ENCODE measurements at places on chromosomes 11 and 22.

- no peak for DNase-seq
Measured at GRCh38 chr11:45252134-45252856, 33.8 kb downstream of the SYT13 start.

DNA sequence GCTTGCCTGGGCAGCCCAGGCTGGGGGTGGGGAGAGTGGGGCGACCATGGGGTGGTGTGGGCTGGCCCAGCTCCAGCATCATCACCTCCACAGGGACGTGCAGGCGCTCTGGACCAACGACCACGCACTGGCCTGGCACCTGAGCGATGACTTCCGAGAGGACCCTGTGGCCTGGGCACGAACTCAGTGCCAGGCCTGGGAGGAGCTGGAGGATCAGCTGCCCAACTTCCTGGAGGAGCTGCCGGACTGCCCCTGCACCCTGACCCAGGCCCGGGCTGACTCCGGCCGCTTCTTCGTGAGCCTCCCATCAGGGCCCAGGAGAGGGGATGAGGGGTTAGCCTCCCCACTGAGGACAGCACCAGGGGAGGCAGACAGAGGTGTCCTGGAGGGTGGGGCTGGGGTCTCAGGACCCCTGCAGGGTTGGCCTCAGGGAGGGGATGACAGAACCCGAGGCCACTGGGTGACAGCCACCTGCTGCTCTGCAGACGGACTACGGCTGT is 3.8 kb downstream of the SUSD2 start:
- no peak for DNase-seq

- no peak for DNase-seq
Measured at GRCh38 chr22:45775569-45776312, 104.1 kb downstream of the ATXN10 start.

DNA sequence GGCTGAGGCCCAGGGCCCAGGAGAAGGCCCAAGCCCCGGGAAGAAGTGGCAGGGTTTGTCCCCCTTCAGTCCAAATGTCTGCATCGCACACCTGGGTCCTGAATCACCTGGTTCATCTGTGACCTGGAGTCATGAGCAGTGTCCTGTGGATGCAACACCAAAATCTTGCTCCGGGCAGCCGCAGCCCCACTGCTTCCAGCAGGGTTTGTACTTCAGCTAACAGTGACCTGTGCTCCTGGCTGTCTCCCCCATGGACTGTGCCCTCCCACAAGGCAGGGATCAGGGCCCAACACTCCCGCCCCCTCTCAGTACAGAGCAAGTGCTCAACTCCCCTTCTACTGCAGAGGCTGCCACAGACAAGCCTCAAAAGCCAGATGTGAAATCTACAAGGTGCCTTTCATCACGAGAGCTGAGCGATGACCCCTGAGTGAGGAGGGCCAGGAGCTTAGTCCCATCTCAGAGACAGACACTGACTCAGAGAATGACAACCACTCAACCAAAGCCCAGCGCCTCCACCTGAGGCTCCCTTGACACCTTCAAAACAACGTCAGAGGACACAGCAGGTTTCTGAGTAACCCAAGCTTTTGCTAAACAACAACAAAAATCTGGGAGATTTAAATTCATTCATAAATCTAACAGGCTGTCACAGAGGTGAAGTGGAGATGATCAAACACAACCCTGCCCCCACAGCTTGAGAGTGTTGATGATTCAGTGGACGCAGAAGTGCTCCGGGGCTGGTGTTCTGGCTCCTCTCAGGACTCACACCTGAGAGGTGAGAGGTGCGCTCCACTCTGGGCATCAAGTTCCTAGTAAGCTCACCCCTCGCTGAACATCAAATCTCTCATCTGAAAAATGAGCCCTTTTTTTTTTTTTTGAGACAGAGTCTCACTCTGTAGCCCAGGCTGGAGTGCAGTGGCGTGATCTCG is 3.4 kb downstream of the KIAA0930 start:
- no peak for DNase-seq

DNA sequence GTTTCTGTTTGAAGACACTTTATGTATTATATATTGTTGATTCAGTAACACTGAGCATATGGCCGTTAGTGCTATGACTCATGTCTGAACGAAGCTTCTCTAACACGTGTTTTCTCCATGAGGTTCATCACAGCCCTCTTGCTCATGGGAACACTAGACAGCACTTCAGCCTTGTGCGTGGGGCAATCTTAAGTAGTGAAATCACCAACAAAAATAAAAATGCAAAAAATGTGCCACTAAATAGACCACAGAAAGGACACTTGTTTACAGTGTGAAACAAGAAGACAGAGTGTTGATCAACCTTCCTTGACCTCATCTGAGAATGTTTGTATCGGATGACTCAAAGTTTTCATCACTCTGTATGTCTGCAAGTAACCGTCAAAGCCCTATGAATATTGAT is 94.5 kb downstream of the FDX1 start:
- no peak for DNase-seq

DNA sequence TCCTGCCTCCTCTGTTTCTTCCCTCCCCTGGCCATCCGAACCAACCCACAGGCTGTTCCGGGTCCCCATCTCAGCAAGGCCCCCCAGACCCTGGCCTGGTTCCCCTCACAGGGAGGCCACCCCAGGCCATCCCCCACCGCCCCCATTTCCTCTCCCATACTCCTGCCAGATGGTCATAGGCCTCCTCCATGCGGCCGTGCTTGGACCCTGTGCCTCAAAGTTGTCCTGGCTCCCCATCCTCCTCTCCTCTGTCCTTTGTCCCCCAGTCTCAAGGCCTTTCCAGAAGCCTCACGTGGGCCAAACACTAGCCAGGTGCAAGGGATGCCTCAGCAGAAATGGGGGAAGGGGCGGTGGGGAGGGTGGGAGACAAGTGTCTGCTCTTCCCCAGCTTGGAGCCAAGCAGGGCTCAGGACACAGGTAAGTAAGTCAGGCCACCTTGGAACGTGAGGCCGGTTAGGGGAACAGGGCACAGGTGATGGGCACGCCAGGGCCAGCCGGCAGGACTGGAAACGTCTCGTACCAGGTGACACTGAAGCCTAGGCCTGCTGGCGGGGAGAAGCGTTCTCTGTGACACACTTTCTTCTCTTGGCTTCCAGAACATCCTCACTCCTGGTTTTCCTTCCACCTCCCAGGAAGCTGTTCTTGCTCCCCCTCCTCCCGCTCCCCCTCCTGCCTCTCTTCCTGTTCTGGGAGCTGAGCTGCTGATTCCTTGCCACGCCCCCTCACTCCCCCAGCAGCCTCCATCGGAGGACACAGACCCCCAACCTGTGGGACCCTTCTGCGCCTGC is 31.5 kb upstream of the SLC22A12 start:
- no peak for DNase-seq

DNA sequence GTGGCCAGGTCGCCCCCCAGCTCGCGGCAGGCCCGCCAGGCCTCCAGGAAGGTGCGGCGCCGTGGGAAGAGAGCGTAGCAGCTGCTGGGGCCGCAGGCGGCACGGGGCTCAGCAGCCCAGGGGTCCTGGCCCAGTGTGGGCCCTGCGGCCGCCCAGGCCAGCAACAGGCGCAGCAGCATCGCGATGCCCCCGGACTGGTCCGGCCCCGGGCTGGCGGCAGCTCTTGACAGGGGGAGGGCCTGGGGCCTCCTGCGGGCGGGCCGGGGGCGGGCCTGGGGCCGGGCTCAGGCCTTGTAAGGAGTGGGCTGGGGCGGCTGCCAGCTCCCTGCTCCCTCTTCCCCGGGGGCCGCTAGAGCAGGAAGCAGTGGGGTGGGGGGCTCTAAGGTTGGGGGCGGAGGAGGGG is at the start of gene CD248:
Gene CD248 (minus strand): TSS at position 196 of the 403 bp plus-strand sequence. CDS start 17 bp downstream, at position 179.
- no peak for DNase-seq

DNA sequence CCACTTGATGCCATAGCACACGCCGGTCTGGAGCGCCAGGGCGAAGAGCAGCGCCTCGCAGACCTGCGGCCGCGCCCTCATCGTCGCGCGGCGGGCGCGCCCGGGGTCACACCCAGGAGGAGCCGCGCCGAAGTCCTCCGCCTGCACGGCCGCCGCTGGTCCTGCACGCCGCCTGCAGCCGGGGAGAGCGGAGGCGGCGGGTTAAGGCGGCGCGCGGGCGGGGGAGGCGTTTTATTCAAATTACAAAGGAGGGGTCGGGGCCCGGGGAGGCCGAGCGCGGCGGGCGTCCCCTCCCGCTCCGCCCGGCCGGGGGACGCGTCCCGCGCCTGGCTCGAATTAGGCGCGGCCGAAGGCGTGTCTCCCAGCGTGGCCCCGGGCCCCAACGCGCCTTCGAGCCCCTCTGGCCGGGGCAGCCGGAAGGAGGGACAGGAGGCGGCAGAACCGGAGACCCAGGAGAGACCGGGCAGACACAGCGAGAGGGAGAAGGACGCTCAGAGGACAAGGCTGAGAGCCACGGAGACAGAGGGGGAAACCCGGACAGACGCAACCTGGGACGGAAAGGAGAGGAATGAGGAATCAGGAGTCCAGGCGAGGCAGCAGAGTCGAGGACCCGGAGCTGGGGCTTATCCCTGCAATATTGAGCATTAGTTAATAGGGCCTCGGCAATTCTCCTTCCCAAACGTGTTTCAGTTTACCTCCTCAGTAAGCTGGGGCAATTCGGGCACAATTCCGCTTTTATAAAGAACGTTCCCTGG is at the start of gene WNT11:
Gene WNT11 (minus strand): TSS at position 176 of the 755 bp plus-strand sequence. CDS start 95 bp downstream, at position 81.
- DNase-seq = no peak

DNA sequence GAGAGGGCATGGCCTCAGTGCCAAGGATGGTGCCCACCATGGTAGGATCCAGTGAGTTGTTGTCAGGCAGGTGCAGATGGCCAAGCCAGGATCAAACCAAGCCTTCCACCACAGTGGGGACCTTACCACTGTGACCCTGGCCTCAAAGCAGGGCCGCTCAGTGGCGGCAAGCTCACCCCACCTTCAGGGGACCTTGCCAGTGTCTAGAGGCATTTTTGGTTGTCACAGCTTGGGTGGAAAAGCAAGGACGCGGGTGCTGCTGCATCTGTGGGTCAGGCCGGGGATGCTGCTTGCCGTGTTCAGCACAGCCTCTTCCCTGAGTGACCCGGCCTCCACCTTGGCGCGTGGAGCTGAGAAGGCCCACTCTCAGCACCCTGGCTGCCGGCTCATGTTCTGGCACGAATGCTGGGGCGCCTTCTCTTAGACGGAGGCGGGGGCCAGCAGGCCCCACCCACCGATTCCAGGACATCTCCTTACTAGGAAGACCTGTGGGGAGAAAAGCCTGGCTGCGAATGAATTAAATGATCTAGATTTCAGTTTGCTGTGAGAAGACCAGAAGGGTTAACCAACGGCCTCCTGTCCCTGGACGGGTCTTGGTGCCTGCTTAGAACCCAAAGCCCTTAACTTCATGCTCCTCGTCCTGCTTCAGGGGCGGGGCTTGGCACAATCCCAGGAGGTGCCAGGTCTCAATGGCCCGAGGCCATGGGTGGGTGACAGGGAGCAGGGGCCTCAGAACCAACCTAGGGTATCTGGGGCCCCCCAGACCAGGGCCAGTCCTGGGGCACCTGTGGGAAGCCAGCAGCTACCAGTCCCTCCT is 18.9 kb downstream of the TRMU start:
- DNase-seq = no peak

GRCh38 chr11:61472282-61472681 is 36.3 kb upstream of the LRRC10B start:
- DNase-seq = no peak

DNA sequence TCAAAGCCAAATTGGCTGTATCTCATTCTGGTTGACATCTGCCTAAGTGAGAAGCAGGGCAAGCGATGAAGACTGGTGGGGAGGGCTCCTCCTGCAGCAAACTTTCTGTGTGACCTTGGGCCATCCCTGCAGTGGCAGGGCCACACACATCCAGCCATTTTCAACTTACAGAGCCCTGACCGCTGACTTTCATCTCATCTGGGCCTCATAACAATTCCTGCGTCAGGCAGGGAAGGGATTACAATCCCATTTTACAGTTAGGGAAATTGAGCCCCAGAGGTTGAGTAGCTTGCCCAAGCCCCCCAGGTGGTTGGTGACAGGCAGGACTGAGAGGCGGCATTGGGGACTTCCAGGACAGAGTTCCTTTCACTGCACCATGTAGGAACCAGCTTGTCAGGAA is 21.9 kb downstream of the TPBGL start:
- DNase-seq = no peak

DNA sequence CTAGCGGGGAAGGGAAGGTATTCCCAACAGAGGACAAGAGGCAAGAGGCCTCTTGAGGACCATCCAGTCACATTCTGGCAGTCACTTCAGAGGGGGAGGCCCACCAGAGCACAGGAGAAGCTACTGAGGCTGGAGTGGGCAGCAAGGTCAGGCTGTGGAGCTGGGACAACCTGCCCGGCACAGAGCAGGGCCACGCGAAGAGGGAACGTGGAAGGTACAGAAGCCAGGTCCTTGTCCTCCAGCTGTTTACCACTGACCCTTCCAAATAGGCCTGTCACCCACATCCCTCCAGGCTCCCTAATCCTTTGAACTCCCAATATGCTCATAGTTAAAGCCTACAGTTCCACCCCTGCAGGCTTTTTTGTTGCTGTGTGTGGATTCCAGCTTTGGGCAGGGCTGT is 76.9 kb downstream of the IGLL1 start:
- DNase-seq = no peak

DNA sequence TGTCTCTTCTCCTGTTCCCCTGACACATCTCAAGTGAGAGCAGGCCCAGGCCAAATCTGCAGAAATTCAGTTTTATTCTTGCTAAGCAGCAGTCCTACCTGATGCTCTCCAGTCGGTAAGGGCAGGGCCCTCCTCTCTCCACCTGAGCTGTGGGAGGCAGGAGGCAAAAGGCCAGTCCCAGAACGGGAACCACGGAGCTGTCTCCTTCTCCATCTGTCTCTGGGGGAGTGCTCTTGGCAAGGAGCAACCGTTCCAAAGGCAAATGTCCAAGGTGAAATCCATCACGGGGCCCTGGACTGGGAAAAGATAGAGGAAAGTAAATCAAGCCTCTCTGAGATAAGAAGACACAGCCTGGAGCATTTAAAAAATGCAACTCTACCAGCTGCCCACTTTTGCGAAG is 65.2 kb upstream of the CDON start:
- DNase-seq = no peak

- no peak for DNase-seq
Measured at GRCh38 chr11:44464741-44465140, 100.7 kb upstream of the CD82 start.

- DNase-seq = peak; percentile 44
Measured at GRCh38 chr11:81644239-81644840, 1089.3 kb downstream of the FAM181B start.

- DNase-seq = no peak
Measured at GRCh38 chr11:133835593-133836548, 9.4 kb downstream of the SPATA19 start.

DNA sequence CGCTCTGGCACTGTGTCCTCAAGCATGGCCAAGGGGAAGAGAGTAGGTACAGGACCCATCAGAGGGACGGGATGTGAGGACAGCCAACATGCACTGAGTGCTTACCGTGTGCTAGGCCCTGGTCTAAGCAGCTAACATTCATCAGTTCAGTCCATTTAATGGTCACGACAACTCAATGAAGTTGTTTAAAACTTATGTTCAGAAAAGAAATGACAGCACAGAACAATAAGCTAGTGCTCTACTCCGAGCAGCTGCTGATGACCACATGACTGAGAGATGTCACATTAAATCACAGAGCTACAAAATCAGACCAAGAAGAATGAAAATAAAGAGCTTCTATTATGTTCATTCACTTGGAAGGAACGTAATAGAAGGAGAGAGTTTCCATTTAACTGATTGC is 26.3 kb downstream of the PRDM10 start:
- DNase-seq = peak; percentile 45

Data from putamen (tissue), 1 donor.